Renal pelvis (tissue), 12 donors: ENCODE measurements at places on chromosomes 7 and 10. TPM values are rescaled to one million over a fixed set of nuclear protein-coding genes. Genes with fewer than 3 reads are reported as not detected.

Gene KIAA1549
- 15.2 TPM for polyA plus RNA-seq

- DNase-seq = no peak
These were observed 3.9 kb downstream of the LRIT1 start for GRCh38 chr10:84237199-84238051.

DNA sequence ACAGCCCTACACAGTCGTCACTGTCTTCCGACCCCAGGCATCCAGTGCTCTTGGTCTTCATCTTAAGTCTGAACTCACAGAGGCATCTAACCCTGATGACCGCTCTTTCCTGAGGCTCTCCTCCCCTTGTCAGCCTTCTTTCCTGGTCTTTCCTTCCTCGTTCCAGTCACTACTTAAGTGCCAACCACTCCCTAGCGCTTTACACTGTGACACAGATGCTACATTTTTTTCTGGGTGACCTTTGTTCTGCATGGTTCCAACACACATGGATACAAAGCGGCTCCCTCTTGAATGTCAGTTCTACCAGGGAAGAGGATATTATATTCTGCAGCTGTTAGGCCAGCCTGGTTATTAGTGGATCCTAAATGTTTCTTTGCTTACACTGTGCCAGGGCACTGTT is 12.7 kb downstream of the YWHAG start:
- DNase-seq = no peak

DNA sequence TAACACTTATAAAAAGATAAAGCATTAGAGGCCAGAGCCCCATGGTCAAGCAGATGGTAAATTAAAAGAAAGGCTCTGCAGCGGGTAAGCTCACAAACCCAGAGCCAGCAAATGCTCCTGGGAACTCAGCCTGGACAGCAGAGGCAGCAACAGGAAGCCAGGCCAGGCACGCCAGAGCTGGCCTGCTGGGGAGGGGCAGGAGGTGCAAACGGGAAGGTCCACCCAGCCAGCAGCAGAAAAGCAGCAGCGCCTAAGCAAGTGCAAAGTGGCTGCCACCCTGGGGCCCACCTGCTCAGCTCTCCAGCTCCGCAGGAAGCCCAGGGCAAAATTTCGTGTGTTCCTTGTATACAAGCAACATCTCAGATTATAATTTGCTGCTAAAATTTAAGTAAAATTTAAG is 82.7 kb upstream of the GPR22 start:
- DNase-seq = no peak

- DNase-seq = no peak
These were observed 255.6 kb upstream of the HABP2 start for GRCh38 chr10:113297226-113297625.

DNA sequence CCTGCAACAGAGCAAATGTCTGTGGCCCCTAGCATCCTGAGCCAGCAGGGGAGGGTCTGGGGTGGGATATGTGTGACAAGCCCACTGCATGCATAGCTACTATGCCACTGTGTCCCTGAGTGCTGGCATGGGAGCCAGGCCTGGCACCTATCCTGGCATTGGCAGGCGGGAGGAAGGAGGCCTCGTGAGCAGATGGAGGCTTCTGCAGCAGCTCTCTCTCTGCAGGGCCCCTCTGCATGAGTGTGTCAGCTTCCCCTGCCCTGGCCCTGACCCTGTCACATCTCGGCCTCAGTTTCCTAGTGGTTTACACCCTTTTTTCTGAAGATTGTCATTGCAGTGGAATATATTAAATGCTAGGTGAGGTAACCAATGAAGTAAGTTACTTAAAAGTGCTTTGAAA is 13.1 kb upstream of the IMPDH1 start:
- DNase-seq = no peak

- DNase-seq = no peak
These were observed 26.9 kb downstream of the BAG3 start for GRCh38 chr10:119677904-119678755.

- no peak for DNase-seq
These were observed 1.7 kb upstream of the CCM2 start for GRCh38 chr7:44998153-44998871.

GRCh38 chr7:13457790-13458189 is 531.7 kb downstream of the ETV1 start:
- DNase-seq = no peak

DNA sequence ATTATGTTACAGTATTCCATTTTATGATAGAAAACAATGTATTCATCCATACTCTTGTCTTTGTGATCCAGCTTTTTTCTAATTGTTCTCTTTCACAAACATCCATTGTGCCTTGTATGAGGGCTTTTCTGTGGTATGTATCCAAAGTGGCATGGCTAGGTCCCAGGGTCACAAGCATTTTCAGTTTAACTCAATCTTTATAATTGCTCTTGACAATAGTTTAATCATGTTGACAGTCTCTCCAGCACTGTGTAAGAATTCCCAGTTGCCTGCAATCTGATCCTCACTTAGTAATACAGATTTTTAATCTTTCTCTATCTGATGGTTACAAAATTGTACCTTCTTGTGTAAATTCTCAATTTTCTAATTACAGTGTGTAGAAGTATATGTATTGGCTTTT is 533.4 kb downstream of the NEBL start:
- no peak for DNase-seq
